ENCODE measurements at places on chromosomes 4 and X.

DNA sequence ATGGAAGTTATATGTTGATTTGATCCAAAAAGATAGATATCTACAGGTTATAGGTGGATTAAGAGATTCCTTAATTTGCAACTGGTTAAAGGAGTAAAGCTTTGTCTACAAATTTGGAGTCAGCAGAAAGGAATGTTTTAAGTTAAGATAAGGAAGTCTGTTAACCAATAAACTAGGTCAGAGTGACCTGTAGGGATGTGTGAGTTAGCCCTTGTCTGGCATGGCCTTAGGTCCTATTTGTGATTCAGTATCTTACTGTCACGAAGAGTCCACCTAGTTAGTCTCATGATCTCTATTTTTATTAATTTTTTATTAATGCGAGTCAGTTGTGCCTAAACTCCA, 230.8 kb downstream of the INPP4B start:
- no peak for DNase-seq

GRCh38 chr4:70816894-70817293, 22.8 kb downstream of the GRSF1 start:
- no peak for DNase-seq

DNA sequence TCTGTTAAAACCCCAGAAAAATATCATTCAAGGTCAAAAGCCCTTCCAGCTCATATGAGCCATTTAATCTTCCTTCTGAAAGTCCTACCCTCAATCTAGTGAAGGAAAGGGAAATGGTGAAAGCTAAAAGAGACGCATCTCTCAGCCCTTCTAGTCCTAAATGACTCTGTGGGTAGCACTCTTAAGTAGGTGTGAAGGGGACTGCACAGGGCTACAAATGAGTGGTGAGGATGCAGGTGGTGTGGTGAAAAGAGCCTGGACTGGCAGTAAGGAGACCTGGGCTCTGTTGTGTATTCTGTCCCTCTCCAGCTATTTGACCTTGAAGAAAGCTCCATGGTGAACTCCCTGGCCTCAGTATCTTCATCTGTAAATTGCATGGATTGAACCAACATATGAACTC, 671.8 kb upstream of the DIPK2B start:
- no peak for DNase-seq

GRCh38 chrX:113522814-113523213, 682.2 kb upstream of the AMOT start:
- DNase-seq: no peak

DNA sequence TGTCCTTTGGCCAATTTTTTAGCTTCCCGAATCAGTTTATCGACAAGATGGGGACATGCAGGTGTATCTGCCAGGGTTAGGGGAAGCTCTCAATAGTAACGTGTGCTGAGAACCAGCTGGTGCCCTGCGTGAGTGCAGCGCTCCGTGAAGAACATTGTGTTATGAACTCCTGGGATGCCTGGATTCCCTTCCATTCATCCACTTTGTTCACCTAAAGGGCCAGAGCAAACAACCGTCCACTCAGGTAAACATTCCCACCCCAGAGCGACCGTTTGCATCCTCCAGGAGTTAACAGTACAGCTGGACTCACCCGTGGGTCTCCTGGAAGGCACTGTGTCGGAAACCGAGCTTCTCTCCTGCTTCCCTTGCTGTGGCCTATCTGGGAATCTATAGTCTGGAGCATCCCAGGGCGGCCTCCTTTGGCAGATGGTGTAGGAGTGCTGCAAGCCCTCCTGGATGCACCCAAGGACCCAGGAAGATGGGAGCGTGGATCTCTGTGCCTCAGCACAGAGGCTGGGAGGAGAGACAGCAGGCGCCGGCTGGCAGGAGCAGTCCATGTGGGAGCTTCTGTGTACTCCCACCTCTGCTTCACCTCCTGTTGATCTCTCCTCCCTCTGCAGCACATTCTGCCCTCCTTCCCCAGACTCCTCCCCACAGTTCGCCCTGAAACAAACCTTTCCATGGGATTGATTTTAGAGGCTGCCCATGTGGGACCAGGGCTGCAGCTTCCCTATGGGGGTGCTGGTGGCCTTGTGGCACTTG, 62.7 kb downstream of the SHROOM2 start:
- no peak for DNase-seq

- DNase-seq: no peak
Observed at GRCh38 chr4:124710911-124711310, 1.6 kb downstream of the ANKRD50 start.

DNA sequence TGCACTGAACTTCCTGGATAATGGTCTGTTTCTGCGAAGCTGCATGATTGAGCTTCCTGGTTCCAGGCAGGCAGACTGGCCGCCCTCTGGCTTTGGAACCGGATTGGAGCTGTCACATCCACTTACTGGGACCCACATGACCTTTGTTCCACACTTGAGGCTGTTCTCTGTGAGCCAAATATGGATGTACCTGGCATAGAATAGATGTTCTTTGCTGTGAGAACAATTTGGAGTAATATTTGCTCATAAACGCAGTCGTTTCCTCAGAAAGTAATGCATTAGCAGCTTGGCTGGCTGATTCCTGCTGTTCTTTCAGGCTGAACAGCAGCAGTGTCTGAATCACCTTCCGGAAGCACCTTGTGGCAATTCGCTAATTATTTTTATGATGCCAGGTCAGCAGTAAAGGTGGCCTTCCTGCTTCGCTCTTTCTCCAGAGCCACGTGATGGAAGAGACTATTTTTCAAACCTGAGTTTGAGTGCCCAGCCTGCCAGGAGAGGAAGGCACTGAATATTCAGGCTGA, 78.1 kb upstream of the BOD1L1 start:
- DNase-seq: no peak

- DNase-seq: no peak
Observed at GRCh38 chr4:53161787-53162433, 204.0 kb downstream of the SCFD2 start.

DNA sequence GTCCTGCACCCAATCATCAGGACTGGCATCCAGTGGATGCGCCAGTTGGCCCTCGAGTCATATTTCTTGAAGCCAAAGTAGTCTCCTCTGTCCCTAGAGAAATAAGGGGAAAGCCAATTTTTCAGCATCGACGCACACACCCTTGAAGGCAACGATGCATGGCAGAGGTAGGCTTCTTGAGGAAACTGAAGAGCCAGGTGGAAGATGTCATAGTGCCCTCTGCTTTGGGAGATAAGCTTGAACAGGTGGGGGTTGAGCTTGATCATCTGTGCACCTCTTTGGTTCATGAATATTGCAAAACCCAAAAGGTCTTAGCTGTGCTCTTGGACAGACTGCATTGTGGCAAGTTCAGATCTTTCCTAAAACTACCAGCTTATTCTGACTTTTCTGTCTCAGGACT, 34.6 kb upstream of the WDR1 start:
- no peak for DNase-seq

GRCh38 chr4:126757219-126757618, 875.5 kb upstream of the INTU start:
- DNase-seq: no peak

DNA sequence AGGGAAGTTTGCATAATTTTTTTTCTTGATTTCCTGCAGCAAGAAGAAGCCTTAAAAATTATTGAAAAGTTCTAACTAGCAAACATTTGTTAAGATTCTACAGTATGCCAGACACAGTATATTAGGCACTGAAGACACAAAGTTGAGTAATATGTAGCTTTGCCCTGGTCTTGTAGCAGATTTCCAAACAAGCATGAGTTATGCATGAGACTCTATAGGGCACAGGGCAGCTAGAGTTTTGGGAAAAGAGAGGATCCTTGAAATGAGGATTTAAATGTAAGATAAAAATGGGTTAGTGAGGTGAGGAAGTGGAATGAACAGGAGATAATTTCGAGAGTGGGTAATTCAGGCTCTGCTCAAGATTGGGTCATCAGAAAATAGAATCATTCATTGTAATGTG, 8.6 kb upstream of the GPRIN3 start:
- no peak for DNase-seq

GRCh38 chr4:7281691-7282665, 89.6 kb downstream of the SORCS2 start:
- no peak for DNase-seq

Measured in activated T-cell treated with anti-CD3 and anti-CD28 coated beads, Interleukin-2, amount 50 U/mL, for 1 hour (primary cell).